ENCODE measurements at places on chromosomes 2 and 18. TPM values are rescaled to one million over a fixed set of nuclear protein-coding genes. Genes with fewer than 3 reads are reported as not detected.

ERCC3 gene
- 39.4 TPM for total RNA-seq

PRR30 gene
- not detected for total RNA-seq

NT5DC4 gene
- total RNA-seq = not detected

AAMP gene
- total RNA-seq = 157 TPM

All from smooth muscle cell of trachea (primary cell).